CD4-positive, CD25-positive, alpha-beta regulatory T cell (primary cell): ENCODE measurements at places on chromosomes 12 and 14. TPM values are rescaled to one million over a fixed set of nuclear protein-coding genes. Genes with fewer than 3 reads are reported as not detected.

RNU4-1 gene
- not detected for polyA plus RNA-seq

IKBIP gene
- 6.2 TPM for polyA plus RNA-seq

TMTC2 gene
- polyA plus RNA-seq: 0.35 TPM

CLEC2B gene
- 38.8 TPM for polyA plus RNA-seq

KRT80 gene
- not detected for polyA plus RNA-seq

FGD4 gene
- polyA plus RNA-seq: not detected

KCNK13 gene
- polyA plus RNA-seq: not detected

DBX2 gene
- not detected for polyA plus RNA-seq

BHLHE41 gene
- polyA plus RNA-seq: not detected

RABGGTA gene
- polyA plus RNA-seq: 28.6 TPM

PTHLH gene
- polyA plus RNA-seq: 0.15 TPM

GPR137C gene
- polyA plus RNA-seq: not detected

SLC41A2 gene
- polyA plus RNA-seq: 0.32 TPM

CCDC184 gene
- 0.18 TPM for polyA plus RNA-seq

ABCC9 gene
- polyA plus RNA-seq: not detected

CATSPERB gene
- polyA plus RNA-seq: not detected

FAM234B gene
- 2.4 TPM for polyA plus RNA-seq

CLEC12A gene
- not detected for polyA plus RNA-seq

AICDA gene
- polyA plus RNA-seq: not detected

RND1 gene
- polyA plus RNA-seq: 0.13 TPM

ACOT6 gene
- polyA plus RNA-seq: not detected
